EH (cell line): ENCODE measurements at places on chromosomes 2 and 18.

DNA sequence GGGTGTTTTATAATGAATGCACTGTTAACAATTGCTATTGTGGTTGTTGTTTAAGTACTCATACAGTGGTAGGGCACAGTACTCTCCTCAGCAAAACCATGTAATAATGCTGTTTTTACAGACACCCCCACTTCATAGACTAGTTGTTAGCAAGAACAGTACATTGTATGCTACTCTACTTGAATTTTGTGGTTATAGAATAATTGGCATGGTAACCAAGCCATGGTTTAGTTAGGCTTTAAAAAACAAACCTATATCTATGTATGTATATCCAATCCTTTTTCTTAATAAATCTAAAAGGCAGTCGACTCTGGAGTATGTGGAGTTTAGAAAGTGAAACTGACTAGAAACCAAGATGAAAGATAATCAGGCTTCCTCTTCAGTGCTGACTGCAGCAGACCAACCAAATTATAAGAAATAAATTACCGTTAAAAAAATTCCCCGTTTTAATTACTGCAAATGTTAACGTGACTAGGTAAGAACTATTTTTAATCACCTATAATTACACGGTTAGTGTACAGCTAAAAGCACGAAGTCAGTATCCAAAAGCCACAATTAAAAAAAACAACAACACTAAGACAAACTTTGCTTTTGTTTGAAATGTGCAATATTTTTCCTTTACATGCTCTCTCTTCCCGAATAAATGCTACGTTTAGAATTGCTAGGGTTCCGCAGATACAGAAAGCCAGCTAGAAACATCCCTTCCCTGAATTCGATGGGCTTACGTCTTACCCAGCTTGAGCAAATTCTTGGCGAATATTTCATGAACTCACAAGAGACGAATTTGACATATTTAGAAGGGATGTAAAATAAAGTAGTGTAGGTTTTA lies 113.3 kb upstream of the SERTAD2 start:
- peak; percentile 52 for DNase-seq

DNA sequence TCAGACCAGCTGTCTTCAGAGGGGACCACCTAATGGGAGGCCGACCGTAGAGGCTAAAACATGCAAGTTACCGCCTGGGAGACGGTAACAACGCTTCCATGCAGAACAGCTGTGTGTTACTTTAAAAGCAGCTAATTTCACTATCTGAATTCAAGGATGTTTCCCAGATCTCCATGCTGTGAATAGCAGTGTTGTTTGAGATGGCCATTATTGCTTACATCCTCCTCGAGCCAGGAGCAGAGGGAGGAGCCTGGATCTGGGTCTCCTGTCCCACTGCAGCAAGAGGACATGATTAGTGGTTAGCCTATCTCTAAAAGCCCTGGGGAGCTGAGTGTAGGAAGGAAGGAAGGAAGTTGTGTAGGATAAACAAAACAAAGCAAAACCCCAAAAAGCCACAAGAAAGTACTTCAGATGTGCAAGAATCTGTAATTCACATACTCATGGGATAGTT lies 50.9 kb downstream of the ACTR2 start:
- peak; percentile 63 for DNase-seq

DNA sequence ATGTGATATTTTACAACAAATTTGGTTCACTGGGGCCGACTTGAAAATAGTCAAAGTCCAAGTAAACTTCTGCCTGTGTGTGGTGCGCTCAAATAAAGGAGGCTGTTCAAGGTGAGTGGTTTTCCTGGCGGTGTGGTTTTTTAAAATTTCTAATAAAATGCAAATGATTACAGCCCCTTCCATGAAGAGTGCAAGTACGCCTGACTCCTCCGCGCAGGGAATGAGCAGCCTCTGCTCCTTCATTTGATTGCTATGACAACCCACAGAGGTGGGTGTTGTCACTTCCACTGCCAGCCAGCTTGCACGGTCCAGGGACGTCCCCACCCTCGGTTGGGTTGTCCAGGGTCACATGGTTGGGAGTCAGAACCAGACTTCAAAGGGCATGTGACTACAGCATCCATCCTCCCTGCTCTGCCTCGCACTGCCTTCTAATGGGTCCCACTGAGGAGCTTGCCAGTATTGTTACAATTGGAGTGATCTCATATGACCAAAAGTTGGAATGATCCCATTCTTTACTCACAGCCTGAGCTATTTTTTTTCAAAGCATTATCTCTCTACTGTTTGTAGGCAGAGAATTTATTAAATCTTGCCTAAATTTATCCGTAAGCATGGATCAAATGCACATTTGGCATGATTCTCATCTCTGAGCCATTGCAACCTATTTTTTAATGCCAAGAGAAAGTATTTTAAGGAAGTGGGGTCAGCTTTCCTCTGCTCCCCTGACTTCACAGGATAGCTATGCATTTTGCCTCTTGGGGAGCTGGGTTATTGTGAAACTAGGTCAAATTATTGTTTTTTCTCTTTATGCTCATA lies 121.3 kb downstream of the AGAP1 start:
- peak; percentile 86 for DNase-seq

DNA sequence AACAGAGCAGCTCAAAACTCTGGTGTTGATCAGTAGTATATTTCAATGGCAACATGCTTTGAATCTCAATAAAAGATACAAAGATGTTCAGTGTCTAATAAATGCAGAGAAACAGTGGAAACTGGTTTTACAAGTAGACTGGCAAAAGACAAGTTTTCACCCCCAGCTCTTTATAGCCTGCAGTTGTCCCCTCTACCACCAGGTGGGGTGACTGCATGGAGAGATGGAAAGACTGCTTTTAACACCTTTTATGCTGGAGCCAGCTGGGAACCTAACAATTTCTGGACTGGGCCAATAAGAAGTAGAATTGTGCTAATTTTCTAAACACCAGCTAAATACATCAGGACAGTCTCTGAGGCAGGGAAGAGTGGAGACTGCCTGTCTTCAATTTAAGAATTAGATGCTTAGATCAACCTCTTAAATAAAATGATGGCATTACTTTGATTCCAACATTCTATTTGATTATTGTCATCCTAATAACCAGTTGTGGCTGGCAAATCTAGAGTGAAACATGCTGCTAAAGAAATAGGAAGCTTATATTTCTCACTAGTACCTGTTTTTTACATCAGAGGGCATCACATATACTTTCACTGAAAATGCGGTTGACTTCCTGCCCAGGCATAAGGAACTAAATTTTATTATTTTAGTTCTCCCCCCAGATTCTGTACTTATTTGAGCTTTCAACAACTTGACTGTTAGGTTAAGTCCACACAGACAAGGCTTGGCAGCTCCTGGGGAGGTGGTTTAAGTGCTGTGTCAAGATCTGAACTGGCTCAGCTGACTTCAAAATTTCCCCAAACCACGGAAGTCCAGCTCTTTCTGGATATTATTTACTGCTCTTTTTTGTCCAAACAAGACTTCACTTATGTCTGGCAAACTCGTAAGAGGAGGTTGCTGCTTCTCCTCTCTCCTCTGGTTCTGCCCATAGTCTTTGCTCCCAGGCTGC lies 140.5 kb downstream of the TPGS2 start:
- peak; percentile 73 for DNase-seq

DNA sequence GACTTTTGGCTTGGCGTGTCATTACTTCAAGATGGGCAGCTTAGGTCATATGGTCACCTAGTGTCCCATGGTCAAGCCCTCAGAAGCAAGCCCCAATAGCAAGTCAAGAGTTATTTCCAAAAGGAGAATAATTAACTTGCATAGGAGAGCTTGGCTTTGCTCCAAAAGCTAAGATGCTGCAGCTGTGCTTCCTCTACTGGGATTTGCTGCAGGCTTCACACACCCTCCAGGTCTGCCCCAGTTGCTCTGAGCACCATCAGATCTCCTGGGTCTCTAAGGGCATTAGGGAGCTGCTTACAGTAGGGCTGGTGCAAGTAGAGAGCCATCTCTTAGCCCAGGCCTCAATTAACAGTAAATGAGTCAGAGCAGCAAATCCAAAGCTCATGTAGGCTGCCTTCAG lies 46.6 kb downstream of the THUMPD2 start:
- peak; percentile 50 for DNase-seq

- DNase-seq = peak; percentile 38
Measured at GRCh38 chr2:206001912-206002311, 84.1 kb downstream of the INO80D start.

DNA sequence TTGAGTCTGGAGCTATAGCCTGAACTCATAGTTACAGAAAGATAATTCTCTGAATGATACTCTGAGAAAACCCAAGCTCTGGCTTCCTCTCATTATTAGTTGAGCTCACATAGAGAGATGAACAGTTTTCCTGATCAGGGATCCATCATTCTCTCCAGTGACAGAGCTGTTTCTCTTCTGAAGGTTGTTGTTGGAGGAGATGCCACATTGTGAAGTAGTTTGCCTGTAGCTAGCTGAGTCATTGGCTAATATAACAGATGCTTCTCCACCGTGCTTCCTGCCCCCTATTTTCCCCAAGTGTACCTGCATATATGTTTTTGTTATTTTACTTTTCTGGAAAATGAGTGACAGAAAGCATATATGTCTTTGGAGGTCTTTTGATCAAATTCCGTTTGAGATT lies 64.6 kb downstream of the OSBPL6 start:
- peak; percentile 25 for DNase-seq

DNA sequence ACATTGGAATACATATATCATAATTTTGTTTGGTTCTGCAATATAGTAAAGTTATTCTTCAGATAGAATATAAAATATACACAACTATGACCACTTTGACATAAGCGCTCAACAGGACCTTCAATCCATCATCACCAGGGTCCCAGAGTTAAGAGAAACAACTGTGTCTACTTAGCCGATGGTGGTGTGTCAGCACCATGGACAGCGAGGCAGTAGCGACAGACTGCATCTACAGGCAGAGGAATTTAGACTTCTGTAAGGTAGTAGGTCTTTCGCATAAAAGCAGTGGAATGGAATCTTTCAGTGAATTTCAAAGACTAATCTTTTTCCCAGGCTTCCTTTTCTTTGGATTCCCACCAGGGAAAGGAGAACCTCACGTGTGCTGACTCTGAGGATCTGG lies 20.5 kb upstream of the LRPPRC start:
- peak; percentile 59 for DNase-seq

DNA sequence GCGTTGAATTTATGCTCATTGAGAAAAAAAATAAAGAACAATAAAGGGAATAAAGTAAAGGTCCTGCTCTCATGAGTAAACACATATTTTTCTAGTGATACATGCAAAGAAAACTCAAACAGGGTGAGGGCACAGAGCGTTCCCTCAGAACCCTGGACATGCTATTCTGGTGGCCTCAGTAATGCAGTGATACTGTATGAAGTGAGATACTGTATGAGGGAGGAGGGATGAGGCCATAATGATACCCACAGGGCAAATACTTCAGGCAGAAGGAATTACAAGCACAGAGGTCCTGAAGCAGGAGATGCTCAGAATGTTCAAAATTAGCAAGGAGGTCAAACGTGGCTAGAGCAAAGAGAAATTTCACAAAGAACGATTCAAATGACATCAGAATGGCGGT lies 28.4 kb upstream of the RNU4ATAC start:
- peak; percentile 97 for DNase-seq

- DNase-seq = peak; percentile 39
Measured at GRCh38 chr2:60710707-60711106, 45.4 kb upstream of the PAPOLG start.

- peak; percentile 68 for DNase-seq
Measured at GRCh38 chr18:57789090-57789489, 14.0 kb downstream of the ATP8B1 start.

GRCh38 chr2:24899361-24899910 lies 20.6 kb downstream of the ADCY3 start:
- DNase-seq = no peak

DNA sequence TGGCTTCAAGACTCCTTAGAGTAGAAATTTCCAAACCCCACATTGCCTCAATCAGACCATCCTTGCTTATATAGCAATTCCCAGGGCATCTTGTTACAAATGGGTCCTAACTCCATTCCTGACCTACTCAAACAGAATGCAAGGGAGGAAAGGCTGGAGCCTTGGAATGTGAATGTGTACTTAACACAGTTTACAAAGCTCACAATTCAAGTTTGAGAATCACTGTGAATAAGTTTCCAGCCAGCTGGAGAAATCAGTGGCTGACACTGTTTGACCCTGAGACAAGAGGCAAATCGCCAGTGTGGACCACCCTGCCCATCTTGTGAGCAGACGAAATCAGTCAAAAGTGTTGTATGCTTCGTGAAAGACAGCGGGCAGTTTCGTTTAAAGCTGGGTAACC lies 65.5 kb downstream of the SOWAHC start:
- peak; percentile 21 for DNase-seq

- peak; percentile 100 for DNase-seq
Measured at GRCh38 chr2:12819103-12819475, 102.4 kb downstream of the TRIB2 start.

GRCh38 chr2:150609831-150610582 lies 122.5 kb upstream of the RND3 start:
- DNase-seq = peak; percentile 96

DNA sequence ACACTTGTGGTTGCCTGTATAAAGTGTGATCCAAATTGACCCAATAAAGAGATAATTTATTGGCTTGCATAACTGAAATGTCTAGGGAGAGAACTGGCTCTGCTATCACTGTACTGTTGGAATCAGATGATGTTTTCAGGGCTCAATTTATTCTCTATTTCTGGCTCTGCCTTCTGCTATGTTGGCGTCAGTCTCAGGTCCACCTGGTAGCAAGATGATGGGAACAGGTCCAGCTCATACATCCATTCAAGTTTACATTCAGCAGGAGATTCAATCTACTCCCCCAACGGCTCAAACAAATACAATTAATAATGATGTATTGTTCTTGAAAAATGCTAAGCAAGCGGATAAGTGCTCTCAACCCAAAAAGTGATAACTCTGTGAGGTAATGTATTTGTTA lies 297.7 kb upstream of the SYT4 start:
- no peak for DNase-seq

- peak; percentile 54 for DNase-seq
Measured at GRCh38 chr18:24530630-24531111, 70.2 kb downstream of the HRH4 start.

DNA sequence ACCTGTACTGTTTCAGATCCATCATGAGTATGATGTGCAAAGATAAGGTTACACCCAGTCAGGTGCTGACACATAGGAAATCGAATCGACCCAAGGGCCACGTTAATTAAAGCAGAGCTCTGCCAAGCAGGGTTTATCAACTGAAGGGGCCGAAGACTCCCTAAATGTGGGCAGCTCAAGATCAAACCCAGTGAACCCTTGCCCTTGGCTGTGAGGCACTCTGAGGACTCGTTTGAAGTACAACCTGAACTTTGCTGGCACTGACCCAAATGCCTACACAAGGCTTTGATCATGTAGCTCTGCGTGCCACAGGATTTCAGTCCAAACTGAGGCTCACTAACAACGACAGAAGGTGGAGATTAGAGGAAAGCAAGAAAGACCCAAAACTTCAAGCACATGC lies 352.1 kb downstream of the MTX2 start:
- no peak for DNase-seq

DNA sequence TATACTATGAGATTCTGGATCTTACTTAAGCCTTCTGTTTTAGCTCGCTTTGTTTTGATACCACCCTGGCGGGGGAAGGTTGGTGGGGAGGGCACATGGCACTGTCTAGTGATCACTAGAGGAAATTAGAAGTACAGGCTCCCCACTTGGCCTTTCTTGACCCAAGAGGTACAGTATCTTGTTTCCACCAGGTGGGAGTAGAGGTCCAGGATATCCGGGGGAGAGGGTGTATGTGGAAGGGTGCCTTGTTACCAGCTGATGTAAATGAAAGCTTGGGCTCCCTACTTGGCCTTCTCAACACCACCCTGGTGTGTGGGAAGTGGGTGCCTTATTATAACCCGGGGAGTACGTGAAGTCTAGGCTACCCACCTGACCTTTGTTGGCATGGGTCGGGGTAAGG lies 7.5 kb downstream of the GALNT1 start:
- peak; percentile 3 for DNase-seq
